Stimulated activated naive B cell treated with anti-CD40 and anti-IgM and Interleukin-4, amounts not matched to agents 10 μg/mL and 1 μg/mL and 100 μg/mL, for 72 hours (primary cell): ENCODE measurements at places on chromosomes 1 and 21.

- DNase-seq, result peak; percentile 6
Observed at GRCh38 chr1:24572301-24572700, 16.4 kb downstream of the NCMAP start.

GRCh38 chr1:65958561-65959350 lies 166.1 kb downstream of the PDE4B start:
- no peak for DNase-seq

- DNase-seq, result no peak
Observed at GRCh38 chr21:36163750-36164741, 7.4 kb downstream of the DOP1B start.

GRCh38 chr1:55215194-55216021 lies at the start of gene USP24:
Gene USP24, minus strand, starts transcription at chr1:55215364. Its CDS starts 251 bp downstream, at chr1:55215113.
- peak; percentile 80 for DNase-seq

- DNase-seq, result no peak
Observed at GRCh38 chr21:35294231-35294898, 245.3 kb upstream of the RUNX1 start.

DNA sequence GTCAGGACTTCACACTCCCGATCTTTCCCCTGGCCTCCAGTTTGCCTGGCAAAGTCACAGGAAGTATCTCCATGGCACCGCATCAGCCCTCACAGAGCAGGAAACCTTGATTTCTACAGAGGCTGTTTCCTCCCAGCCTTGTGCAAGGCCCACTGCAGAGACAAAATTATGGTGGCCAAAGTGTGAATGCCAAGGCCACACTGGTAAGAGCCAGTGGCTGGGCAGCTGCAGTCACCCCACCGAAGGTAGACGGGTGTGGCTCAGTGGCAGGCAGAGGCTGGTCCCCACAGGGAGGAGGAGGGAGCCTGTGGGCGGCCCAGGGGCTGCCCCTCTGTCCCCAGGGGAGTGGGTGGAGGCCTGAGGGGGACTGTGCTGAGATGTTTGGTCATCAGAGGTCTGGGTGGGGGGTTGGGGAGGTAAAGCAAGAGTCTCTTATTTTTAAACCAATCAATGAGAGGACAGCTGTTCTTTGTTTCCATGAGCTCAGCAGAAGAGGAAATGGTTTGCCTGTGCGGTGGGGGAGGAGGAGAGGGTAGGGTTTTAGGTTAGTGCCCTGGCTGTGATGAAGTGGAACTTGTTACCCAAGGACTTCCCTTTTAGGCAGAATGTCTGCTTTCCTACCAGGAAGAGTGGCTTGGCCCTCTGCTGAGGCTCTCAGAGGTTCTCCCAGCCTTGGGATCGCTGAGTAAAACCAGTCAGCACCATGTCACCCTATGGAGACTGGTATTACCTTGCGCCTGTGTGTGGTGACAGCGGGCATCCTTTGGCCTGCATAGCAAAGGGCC lies 18.0 kb upstream of the BTG2 start:
- DNase-seq, result peak; percentile 98
